ENCODE measurements at places on chromosomes 13 and 19.

GRCh38 chr19:38544569-38545315 is 73.0 kb downstream of the MAP4K1 start:
- no peaks in the 10 kb centered on the region for H3K36me3 ChIP-seq
- no peaks in the 10 kb centered on the region for H3K27me3 ChIP-seq
- H3K4me3 ChIP-seq = peak overlapping the region; percentile 23
- peaks cover 28% of the 10 kb centered on the region for H3K4me1 ChIP-seq
- DNase-seq = no peak
- peak overlapping the region; percentile 30 for H3K27ac ChIP-seq

GRCh38 chr13:98976338-98976737 is 1.5 kb downstream of the DOCK9 start:
- H3K4me3 ChIP-seq = no peak overlapping the region
- H3K36me3 ChIP-seq = no peaks in the 10 kb centered on the region
- no peak overlapping the region for H3K27ac ChIP-seq
- peaks cover 4% of the 10 kb centered on the region for H3K4me1 ChIP-seq
- no peaks in the 10 kb centered on the region for H3K27me3 ChIP-seq

DNA sequence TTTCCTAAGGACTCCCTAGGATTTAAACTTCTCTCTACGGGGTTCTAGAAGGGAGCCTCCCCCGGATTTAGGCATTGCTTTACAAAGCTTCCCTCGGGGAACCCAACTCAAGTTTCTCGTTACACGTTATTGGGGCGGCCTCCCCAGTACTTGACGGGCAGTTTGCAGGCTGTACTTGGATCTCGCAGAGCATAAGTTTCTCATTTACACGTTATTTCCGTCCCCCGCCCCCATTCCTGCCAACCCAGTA is 584 bp downstream of the SMG9 start:
- H3K27ac ChIP-seq = peak overlapping the region; percentile 96
- no peak for DNase-seq
- peak overlapping the region; percentile 60 for H3K4me3 ChIP-seq
- H3K4me1 ChIP-seq = peaks cover 35% of the 10 kb centered on the region
- no peaks in the 10 kb centered on the region for H3K27me3 ChIP-seq

GRCh38 chr19:39518458-39518857 is 3.5 kb downstream of the SELENOV start:
- no peak for DNase-seq
- H3K4me1 ChIP-seq = peaks cover 18% of the 10 kb centered on the region
- H3K4me3 ChIP-seq = no peak overlapping the region
- no peak overlapping the region for H3K27ac ChIP-seq
- no peaks in the 10 kb centered on the region for H3K36me3 ChIP-seq

DNA sequence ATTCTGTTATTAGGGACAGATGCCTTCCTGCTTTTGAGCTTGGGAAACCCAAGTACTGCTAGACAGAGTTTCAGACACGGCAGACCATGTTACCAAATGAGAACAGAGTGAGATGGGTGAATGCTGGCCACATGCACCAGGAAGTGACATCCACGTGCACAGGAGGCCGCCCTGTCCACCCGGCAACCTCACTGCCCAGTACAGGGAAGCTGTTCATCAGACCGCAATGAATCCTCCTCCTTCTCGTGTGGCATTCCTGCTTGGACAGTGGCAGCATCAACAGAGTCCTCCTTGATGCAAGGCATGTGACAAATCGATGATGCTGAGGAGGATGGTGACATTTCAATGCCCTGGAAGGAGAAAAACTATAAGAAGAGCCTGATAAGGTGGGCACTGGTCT is 191.0 kb upstream of the SOX1 start:
- no peaks in the 10 kb centered on the region for H3K4me1 ChIP-seq
- peaks cover 24% of the 10 kb centered on the region for H3K27me3 ChIP-seq
- no peaks in the 10 kb centered on the region for H3K36me3 ChIP-seq
- H3K27ac ChIP-seq = no peak overlapping the region
- DNase-seq = no peak

DNA sequence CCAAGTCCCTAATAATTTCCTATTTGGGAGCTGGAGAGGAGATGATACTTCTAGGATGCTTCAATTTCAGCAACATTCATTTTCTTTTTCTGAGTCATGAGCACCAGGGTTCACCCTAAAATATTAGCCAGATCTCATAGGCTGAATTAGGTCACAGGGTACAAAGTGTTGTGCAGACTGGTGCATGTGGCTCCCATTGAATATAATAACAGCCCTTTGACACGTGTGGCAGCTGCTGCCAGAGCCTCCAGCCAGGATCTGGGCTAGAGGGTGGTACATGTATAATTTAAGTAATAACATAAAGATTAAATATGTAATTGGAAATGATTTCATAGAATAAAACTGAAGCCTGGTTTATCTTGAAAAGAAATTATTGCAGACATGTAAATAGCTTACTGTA is 244.9 kb downstream of the ATP8A2 start:
- DNase-seq = no peak
- no peaks in the 10 kb centered on the region for H3K4me1 ChIP-seq
- H3K36me3 ChIP-seq = no peaks in the 10 kb centered on the region
- no peaks in the 10 kb centered on the region for H3K27me3 ChIP-seq
- no peak overlapping the region for H3K27ac ChIP-seq
- H3K4me3 ChIP-seq = no peak overlapping the region

- no peaks in the 10 kb centered on the region for H3K36me3 ChIP-seq
- H3K4me1 ChIP-seq = no peaks in the 10 kb centered on the region
- H3K27me3 ChIP-seq = no peaks in the 10 kb centered on the region
- H3K4me3 ChIP-seq = no peak overlapping the region
These were observed 664.0 kb upstream of the ARGLU1 start for GRCh38 chr13:107231944-107232343.

- no peaks in the 10 kb centered on the region for H3K4me1 ChIP-seq
- H3K4me3 ChIP-seq = no peak overlapping the region
- no peak overlapping the region for H3K27ac ChIP-seq
- DNase-seq = no peak
- no peaks in the 10 kb centered on the region for H3K36me3 ChIP-seq
- H3K27me3 ChIP-seq = no peaks in the 10 kb centered on the region
These were observed 158.7 kb upstream of the RNF113B start for GRCh38 chr13:98335721-98336120.

DNA sequence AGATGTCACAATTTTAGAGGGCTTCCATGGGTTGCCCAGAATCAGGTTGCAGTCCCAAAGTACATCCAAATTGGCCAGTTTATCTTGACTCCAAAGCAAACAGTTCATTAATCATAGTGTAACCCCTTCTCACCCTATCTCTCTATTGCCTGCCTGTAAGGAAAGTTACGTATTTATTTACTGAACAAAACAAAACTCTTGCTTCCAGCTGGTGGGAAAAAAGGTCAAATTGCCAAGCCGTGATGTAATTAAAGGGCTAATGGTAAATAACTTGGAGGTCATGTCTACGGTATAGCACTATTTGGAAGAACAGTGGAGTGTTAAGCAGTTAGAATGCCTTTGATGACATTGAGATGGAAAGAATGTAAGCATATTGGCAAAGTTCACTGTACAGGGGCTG is 214.0 kb downstream of the DLEU7 start:
- H3K27me3 ChIP-seq = no peaks in the 10 kb centered on the region
- H3K27ac ChIP-seq = no peak overlapping the region
- no peaks in the 10 kb centered on the region for H3K4me1 ChIP-seq

- no peaks in the 10 kb centered on the region for H3K27me3 ChIP-seq
- no peak overlapping the region for H3K27ac ChIP-seq
- DNase-seq = no peak
- H3K36me3 ChIP-seq = no peaks in the 10 kb centered on the region
- no peaks in the 10 kb centered on the region for H3K4me1 ChIP-seq
- no peak overlapping the region for H3K4me3 ChIP-seq
These were observed 544.2 kb upstream of the KLF12 start for GRCh38 chr13:74678308-74678965.

- H3K27ac ChIP-seq = no peak overlapping the region
- no peaks in the 10 kb centered on the region for H3K27me3 ChIP-seq
- H3K36me3 ChIP-seq = peaks cover 7% of the 10 kb centered on the region
- no peak overlapping the region for H3K4me3 ChIP-seq
These were observed 142.4 kb downstream of the MYCBP2 start for GRCh38 chr13:77184455-77184854.

- no peak for DNase-seq
- H3K4me1 ChIP-seq = peaks cover 61% of the 10 kb centered on the region
- peaks cover 17% of the 10 kb centered on the region for H3K36me3 ChIP-seq
- peak overlapping the region; percentile 61 for H3K27ac ChIP-seq
These were observed 6.4 kb upstream of the MAP2K7 start for GRCh38 chr19:7897292-7897691.
